ENCODE measurements at places on chromosomes 6 and 20.

DNA sequence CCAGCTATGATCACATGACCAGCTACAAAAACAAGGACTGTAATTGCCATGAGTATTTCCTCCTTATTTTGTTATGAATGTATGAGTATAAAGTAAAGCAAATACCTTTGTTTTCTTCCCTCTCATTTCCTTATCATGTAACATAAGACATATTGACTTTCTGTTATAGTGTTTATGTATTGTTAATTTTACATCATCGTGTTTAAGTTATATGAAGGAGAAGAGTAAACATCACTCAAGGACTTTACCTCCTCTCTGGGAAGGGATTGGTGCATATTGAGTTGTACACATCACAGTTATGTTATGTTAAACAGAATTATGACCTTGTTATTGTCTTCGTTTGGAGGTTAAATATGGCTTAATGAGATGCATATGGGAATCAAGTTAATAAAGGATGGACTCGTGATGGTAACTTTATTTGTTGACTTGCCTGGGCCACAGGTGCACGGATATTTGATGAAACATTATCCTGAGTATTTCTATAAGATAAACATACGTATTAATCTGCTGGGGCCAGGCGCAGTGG, 57.3 kb upstream of the CNKSR3 start:
- no peak for DNase-seq

- no peak for DNase-seq
These were observed 86.7 kb upstream of the STMND1 start for GRCh38 chr6:17015144-17015543.

DNA sequence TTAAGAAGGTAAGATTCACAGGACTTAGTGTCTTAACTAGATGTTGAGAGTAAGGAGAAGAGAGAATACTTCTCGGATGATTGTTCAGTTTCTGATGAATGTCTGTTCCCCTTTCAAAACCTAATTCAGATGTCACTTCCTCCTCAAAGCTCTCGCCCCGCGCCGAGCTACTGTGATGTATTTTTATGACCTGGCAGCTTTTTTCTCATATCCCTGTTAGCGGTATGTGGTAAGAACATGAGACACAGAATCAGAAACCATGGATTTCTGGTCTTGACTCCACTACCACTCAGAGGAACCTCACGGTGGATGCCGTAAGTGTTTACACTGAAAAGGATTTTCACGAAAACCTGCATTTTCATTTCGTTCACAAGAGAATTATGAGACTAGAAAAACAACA, 48.4 kb downstream of the CEP43 start:
- no peak for DNase-seq

GRCh38 chr6:23036406-23036983, 467.1 kb downstream of the HDGFL1 start:
- DNase-seq: no peak

DNA sequence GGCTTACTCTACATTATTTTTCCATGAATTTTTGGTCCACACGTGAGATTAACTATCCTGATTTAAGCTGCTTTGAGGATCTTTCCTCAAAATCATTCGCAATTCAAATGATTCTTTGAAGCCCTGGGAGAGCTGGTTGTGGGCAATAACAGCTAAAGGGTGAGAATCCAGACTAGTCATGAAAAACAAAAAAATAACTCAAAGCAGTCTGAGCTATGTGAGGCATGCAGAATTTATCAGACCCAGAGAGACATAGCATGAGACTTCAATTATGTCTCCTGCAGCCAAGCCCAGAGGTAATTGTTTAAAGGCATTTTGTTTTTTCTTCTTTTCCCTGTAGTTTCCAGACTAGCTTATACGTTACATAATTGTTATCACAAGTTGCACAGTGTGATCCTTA, 517.3 kb upstream of the PTCHD4 start:
- no peak for DNase-seq

- no peak for DNase-seq
These were observed 562 bp downstream of the GGT7 start for GRCh38 chr20:34871966-34872621.

DNA sequence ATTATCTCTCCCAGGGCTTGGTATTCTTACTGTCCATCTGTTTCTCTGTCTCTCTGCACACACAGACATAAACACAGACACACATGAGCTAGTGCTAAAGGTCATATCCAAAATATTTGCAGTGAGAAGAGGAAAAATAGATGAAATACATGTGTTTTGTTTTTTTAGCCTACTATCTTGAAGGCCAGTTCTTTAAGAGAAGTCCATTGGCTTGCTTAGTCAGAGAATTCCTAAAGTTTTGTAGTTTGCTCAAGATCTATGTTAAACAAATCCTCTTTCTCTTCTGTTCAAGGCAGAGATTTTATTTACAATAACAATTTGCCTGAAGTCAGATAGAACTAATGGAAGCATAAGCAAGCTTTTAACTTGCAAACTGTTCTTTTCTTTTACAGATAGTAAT, 120.0 kb upstream of the AKIRIN2 start:
- no peak for DNase-seq

- DNase-seq: no peak
These were observed 108.6 kb downstream of the FIG4 start for GRCh38 chr6:109799664-109800063.

DNA sequence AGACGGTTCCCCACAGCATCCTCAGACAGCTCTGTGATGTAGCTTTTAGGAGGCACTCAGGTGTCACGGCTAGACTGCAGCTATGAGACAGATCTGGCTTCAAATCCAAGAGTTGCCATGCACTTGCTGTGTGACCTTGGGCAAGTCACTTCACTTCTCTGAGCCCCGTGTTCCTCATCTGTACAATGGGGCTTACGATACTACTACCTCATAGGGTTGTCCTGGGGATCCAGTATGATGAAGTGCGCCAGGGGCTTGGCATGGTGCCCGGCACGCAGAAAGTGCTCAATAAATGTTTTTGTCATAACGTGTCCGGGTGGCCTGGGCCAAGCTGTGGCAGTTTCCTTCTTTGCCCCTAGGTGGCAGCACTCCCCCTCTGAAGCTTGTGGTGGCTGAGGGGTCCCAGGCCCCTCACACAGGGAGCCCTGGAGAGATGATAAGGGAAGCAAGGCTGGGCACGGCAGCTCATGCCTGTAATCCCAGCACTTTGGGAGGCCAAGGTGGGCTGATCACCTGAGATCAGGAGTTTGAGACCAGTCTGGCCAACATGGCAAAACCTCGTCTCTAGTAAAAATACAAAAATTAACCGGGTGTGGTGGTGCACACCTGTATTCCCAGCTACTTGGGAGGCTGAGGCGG, 19.1 kb upstream of the CHMP4B start:
- DNase-seq: peak; percentile 28

DNA sequence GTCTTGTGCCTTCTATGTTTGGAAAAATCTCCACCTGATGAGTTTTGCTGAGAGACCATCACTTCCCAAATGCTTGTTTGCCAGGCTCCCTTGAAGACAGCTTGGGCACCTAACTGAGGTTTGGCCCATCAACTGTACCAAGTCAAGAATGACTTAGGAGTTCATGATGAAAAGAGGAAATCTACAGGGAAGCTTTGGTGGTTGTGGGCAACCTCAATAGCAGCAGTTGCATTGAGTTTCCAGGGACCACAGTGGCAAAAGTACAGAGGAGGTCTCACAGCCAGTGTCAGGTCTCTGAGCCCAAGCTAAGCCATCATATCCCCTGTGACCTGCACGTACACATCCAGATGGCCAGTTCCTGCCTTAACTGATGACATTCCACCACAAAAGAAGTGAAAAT, 49.7 kb upstream of the PHACTR1 start:
- DNase-seq: no peak

- DNase-seq: no peak
These were observed 376.4 kb downstream of the PREX1 start for GRCh38 chr20:48451401-48451800.

DNA sequence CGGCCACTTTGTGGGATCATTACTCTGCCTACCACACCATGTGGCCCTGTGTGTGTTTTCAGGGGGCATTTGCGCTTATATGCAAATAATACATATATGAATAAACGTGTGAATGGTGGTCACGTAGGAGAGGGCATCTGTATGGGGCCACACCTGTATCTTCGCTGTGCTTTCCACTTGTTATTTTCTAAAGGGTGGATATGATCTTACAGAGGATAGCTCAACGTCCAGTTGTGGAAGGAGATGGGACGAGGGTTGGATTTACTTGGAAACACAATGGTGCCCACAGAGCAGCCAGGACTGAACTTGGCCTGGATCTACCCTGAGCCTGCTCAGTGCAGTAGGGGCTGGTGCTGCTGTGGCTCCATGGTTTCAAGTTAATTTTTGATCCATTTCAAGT, 93.3 kb downstream of the YTHDF1 start:
- no peak for DNase-seq

DNA sequence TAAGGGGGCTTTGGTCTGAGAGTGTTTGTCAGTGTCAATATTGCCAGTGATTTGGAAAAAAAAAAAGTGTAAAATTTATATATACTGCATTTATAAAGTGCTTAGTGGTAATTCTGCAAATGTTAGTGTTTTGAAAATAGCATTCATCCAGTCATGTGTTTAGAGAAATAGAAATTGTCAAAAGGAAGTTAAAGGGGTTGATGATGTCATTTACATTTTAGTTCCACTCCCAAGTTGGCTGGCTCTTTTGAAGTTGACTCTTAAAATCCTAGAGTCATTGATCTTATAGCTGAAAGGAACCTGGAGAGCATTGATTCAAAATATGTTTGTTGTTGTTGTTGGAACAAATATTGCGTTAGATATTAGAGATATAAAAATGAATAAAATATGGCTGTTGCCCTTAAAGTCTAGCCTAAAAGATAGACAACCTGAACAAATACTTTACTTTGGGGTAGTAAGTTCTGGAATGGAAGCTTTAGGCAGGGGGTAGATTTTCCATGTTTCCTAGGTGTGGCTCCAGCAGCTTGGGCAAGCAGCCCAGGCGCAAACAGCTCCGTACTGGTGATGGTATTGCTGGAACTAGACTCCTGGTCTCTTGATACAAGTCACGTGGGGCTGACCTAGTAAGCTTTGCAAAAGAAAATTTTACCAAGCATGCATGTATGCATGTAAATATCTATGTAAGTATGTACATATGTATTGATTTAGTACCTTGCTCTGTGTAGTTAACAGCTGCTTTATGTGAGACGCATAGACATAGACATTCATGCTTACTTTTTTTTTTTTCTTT, 46.3 kb downstream of the HIVEP1 start:
- no peak for DNase-seq

GRCh38 chr6:15365273-15365687, 119.4 kb downstream of the JARID2 start:
- peak; percentile 76 for DNase-seq

GRCh38 chr20:19706463-19706862, 51.6 kb upstream of the RIN2 start:
- no peak for DNase-seq

- DNase-seq: no peak
These were observed 40.8 kb downstream of the ANKEF1 start for GRCh38 chr20:10075606-10076005.

DNA sequence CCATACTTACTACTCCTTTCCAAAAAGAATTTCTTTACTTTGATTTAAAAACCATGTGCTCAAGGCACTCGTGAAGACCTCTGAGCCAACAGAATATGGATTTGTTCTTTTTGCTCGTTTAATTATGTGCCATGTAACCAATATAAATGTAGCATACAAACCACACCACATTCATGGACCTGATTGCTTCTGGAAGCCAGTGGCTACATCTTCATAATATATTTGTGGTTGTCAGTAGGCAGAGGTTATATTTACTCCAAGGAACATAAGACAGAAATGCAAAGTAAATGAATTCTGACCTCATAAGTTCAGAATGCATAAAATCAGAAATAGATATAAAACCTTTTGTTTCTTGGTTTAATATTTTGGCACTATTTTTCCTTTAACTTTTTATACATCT, 373.0 kb downstream of the HDGFL1 start:
- DNase-seq: no peak

DNA sequence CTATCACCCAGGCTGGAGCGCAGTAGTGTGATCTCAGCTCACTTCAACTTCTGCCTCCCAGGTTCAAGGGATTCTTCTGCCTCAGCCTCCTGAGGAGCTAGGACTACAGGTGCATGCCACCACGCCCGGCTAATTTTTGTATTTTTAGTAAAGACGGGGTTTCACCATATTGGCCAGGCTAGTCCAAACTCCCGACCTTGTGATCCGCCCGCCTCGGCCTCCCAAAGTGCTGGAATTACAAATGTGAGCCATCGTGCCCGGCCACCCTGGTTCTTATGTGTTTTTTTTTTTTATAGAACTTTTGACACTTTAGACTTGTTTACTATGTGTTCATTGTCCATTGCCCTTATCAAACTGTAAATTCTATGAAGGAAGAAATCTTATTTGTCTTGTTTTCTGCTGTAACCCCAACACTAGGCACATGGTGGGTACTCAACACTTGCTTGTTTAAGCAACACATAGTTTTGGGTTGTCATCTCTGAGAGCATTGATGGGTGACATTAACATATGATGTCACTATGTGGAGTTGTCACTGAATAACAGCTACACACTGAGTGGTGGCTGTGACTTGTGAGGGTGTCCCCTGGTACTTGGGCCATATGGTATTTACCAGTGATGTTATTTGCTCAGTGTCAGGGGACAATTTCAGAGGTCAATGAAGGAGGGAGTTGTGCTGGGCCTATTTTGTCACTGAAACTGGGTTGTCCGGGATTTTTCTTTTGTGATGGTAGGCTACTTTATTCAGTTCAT, 1.5 kb upstream of the PXMP4 start:
- no peak for DNase-seq

DNA sequence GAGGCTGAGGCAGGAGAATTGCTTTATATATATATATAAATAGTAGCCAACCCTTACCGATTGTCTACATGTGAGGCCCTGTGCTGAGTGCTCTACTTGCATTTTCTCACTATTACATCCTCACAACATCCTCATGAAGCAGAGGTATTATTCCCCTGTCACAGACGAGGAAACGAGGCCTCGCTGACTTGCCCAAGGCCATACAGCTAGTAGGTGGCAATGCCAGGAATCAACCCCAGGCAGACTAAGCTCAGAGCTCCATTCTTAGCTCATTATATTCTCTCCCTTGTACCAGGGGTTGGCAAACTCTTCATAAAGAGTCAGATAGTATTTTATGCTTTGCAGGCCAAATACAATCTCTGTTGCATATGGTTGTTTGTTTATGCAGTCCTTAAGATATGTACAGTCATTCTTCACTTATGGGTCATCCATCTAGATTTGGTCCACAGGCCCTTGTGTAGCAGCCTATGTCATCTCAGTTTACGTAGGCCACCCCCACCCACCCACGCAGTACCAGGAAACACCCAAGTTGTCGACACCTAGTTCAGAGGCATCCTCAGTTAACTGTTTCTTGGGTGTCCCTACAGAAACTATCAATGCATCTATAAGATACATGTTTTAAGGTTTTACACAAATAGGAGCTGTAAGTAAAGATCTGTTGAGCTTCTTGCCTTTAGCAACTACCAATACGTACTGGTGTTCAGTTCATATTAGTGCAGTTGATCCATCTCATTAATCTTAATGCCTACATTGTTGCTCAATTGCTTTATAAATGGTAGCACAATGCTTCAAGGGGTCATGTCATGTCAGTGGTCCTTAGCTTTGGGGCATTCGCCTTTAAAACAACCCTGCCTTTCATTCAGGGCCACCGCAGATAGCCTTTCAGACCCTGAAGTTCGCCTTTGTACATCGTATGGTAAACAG, 3.0 kb downstream of the CASS4 start:
- no peak for DNase-seq

Measured in dorsolateral prefrontal cortex (tissue), 122 donors.